ENCODE measurements at places on chromosomes 4 and X.
A peak's percentile ranks its signal among the peaks of the same experiment; 100 is the strongest.

DNA sequence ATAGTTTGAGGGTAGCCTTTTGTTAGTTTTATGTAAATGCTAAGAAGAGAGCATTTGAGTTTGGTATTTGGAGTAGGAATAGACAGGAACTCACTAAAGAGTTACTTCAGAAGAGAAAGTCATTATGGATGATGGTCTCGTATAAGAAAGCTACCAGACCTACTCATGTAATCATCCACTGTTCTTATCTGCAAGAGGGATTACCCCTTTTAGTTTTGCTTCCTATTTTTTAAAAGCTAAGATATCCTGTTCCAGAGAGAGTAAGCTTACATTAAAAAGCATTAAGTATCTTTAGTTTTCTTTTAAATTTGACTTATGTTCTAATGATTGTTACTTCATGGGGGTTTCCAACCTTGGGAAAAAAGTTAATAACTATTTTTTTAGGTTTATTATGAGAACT, 12.5 kb upstream of the ART3 start:
- no peak for DNase-seq

GRCh38 chrX:64456828-64457227, 61.6 kb upstream of the MTMR8 start:
- DNase-seq = no peak

- peak; percentile 22 for DNase-seq
These were observed 335.4 kb downstream of the UNC5C start for GRCh38 chr4:95213366-95213765.

DNA sequence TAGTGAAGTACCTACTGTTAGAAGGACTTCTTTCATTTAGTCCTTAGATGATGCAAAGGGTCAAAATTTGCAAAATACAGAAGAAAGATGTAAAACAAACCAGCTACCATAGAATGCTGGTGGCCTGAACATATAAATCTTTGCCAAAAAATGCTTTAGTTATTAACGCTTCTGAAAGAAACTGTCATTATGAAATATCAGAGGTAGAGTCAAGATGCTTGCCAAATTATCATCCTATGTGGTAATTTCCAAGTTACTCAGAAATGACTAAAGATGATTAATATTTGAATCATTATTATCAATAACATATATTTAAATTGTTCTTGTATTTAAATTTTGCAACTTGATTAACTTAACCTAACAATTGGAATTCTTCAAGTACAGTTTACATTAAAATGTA, 588.4 kb upstream of the FAM241A start:
- DNase-seq = no peak

- DNase-seq = no peak
These were observed 280.6 kb downstream of the PAPSS1 start for GRCh38 chr4:107439401-107439800.

DNA sequence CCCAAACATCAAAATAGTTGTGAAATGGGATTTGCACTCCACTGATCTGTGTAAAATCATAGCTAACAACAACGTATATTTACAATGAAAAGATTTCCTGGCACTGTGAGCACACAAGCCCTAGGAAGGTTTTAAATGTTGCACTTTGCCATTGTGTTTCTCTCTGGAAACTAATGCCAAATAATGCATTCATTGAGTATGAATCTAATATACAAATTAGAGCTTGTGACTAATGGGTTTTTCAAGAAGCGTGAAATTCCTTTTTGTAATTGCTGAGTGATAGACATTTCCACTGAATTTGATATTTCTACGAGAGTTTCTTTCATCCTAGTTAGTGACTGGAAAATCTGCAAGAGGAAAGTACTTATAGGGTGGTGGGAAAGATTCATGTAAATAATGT, 135.9 kb downstream of the COL25A1 start:
- DNase-seq = no peak

DNA sequence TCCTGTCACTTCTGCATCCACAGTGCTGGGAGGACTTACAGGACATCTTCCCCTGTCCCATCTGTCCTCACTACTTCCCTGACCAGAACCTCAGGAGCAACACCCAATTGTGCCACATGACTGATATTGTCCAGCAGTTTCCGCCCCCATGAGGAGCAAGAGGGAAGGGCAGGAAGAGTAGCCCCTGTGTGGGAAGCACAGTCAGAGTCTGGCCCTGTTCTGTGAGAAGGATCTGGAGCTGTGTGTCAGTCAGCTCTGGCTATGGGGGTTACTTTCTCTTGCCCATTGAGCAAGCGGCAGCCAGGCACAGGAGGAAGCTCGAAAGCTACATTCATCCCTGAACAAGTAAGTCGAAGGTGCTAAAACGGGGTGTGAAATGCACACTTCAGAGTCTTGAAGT, 14.8 kb upstream of the TRIM60 start:
- DNase-seq = no peak

DNA sequence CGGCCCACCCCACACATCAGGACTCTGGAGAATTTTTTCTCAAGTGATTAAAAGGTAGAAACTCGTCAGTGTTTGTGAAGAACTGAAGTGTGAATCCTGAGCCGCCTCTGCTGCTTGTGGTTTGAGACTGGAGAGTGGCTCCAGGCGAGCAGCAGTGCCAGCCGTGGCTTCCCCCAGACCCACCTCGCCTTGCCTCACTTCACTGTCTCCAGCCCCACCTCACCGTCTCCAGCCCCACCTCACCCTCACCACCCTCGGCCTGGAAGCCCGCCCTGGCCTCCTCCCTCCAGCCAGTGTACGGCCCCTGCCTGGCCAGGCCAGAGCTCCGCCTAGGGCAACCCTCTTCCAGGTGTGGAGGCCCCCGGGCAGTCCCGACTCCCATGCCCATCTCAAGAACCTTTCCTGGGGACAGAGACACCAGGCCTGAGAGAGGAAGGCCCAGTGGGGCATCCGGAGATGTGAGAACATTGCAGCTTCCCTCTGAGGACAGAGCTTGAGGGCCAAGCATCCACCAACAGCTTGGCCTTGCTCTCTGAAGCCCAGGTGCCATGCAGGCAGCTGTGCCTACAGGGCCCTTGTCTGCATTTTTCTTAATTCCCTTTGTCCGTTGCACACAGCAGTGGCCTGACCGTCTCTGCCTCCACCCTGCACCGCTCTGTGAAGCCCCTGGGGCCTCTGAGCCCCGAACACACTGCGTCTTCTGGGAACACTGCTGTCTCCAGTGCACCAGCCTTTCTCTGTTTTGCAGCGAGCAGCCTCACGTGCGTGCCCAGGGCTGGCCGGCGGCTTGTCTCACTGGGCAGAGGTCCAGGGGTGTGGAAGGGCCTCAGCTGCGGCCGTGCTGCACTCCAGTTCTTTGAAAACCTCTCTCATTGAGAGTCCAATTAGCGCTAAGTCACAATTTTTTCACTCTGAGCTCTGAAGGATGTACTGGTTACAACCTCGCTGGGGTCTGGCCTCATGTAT, 13.8 kb downstream of the SH3BP2 start:
- DNase-seq = peak; percentile 76

GRCh38 chr4:34245276-34245675, 1999.0 kb downstream of the ARAP2 start:
- no peak for DNase-seq

DNA sequence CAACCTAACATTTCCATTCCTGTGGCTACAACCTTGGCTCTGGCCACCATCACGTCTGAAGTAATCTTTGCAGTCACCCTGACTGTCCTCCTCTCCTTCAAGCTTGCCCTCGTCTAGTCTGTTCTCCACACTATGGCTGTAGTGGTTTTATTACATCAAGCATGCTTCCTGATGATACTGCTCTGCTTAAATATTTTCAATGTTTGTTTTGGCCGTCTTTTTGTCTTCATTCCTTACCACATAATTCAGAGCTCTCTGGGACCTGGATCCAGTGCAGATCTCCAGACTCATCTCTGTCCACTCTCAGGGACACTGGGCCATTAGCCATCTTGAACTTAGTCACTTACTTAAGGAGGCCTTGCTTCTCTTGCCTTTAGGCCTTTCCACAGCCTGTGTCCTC, 27.7 kb upstream of the FREM3 start:
- peak; percentile 12 for DNase-seq

DNA sequence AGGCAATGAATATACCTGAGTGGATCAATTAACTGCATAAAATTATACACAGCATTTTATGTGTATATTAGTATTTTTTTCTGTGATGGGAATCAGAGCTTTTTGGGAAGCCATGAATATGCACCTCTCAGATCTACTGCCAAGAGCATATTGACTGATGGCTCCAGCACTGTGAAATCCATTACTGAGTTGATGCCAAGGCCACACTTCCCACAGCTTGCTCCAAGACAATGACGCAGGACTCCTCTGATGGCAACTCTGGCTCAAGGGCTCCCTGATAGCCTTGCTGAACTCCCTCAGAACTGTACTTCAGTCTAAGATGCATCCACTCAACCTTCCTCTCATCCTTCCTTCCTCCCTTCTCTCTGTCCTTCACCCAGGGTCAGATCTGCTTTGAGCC, 82.7 kb downstream of the OTC start:
- DNase-seq = no peak

DNA sequence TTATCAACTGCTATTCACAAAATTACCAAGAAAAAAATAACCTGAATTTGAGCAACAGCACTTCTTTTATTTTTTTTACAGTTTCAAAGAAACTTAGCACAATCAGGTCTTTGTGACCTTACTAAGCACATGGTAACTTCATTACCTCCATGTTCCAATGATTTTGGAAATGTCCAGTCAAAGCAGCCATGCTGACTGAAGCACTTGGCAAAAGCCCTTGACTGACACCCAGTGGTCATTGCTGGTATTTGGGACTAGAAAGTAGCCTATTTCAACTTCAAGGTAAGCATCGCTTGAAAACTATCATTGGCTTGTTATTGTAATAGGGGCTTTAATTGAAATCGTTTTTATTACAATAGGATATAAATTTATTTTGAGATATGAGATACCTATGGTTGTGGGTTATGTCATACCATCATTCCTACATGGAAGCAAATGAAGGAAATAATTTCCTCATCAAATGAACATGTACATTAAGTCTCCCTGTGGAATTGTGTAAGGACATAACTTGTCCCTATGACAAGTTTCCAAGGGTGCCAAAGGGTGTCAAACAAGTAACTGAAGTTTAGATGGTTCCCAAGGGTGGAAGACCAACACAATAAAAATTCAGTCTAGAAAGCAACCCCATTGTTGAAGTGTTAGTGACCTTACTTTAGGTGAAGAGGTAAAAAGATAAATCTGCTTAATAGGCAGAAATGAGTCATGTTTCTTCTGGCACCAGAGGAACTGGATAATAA, 15.2 kb upstream of the ANXA10 start:
- DNase-seq = peak; percentile 79

GRCh38 chr4:149890531-149890930, 74.9 kb upstream of the IQCM start:
- no peak for DNase-seq

DNA sequence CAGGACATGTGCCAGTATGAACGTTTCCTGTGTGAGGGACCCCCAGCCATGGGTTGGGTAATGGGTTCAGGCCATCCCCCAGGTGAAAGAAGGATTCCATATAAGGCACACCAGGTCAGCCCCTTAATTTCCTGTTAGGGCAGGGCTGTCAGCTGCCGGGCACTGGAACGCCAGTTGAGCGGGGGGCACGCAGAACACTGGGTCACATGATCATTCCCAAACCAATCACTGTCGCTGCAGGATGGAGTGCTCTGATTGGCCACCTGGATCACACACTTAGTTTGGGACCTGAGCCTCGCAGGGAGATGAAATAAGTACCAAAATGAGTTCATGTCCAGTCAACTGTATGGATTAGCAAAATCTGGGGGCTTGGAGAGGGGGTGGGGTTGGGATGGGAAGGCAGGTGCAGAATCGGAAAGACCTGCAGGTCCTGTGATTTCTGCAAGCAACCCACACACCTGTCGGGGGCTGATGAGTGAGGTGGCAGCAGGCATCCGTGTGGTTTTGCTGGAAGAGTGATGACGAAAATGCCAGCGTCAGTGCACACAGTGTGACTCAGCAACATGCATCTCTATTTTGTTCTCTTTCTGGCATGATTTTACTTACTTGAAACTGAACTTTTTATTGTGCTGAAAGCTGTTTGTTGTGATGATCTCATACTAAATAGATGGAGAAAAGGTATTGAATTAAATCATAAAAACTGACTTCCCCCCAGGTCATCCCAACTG, 32.2 kb downstream of the RNF212 start:
- no peak for DNase-seq
